ENCODE measurements at places on chromosomes 7 and 10.

DNA sequence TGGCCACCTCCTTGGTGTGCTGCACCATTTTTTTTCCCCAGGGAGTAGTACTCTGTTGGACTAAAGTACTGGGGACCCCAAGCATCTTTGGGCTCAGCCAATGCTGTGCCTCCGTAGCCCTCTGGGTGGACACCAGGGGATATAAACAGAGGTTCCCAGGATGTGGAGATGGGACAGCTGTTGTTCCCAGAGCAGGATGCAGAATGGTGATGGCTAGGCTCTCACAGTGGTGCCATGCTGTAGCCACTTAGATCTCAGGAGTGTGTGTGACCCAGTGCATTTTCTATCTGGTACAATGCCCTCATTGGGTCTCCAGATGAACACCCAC is 50.9 kb upstream of the SCIN start:
- DNase-seq: no peak

DNA sequence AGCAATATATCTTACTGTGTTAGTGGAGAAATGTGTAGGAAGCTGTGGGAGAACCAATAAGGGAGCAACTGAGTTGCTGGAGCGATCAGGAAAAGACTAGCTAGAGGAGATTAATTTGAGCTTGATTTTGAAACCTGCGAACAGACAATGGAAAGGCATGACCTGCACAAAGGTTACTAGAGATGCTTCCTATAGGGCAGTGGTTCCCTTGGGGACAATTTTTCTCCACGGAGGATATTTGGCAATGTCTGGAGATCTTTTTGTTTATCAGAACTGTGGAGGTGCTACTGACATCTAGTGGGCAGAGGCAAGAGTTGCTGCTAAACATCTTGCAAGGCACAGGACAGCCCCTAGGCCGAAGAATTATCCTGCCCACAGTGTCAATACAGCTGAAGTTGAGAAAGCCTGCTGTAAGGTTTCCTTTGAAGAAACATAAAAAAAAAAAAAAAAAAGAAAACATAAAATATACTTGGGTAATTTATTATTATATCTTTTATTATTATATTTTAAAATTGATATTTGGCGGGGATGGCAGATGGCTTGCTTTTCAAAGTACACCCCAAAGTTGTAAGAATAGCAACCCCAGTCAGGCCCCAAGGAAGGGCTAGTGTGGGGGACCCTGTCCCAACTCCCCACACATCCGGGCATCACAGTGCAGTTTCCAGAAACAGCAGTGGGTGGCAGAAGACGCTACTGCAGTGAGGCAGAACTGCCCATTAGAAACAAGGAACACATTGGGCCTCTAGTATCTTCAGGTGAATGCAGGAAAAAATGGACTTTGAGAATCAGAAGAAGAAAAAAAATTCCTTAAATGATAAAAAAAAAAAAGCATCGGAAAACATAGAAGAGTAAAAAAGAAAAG is 481.6 kb downstream of the SH2D4B start:
- DNase-seq: peak; percentile 13

GRCh38 chr7:158537516-158537882 is 50.1 kb downstream of the PTPRN2 start:
- no peak for DNase-seq

DNA sequence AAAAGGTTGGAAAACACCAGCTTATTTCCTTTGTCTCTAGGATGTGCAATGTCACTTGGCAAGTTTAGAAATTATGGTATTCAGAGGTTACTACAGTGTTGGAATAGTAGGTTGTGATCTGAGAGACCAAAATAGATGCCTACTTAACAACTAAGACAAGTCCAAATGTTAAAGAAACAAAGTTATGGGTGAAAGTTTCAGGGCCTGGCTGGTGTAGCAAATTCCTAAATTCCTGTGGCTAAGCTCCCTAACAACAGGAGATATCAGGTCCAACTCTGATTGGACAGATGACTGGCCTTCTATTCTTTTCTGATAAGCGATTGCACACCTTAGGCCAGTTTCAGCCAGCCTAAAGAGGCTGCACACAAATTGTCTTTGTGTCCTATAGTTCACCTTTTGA is 873.5 kb downstream of the REEP3 start:
- DNase-seq: no peak

DNA sequence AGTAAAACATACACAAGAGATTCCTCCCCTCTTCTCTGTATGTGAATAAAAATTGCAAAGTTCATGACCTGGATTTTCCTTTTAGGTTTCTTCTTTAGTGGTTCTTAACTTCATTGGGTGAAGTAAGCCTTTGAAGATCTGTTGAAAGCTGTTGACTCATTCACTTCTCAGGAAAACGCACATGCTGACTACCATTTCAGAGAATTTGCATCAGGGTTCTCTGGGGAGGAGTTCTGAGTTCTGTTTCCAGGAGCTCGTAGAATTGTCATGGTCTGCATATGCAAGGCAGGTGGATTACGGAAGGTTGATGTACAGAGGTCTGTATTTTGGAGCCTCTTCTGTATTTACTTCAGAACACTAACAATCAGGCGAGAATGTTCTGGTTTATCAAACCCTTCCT is 962 bp upstream of the SLC26A4 start:
- peak; percentile 72 for DNase-seq

DNA sequence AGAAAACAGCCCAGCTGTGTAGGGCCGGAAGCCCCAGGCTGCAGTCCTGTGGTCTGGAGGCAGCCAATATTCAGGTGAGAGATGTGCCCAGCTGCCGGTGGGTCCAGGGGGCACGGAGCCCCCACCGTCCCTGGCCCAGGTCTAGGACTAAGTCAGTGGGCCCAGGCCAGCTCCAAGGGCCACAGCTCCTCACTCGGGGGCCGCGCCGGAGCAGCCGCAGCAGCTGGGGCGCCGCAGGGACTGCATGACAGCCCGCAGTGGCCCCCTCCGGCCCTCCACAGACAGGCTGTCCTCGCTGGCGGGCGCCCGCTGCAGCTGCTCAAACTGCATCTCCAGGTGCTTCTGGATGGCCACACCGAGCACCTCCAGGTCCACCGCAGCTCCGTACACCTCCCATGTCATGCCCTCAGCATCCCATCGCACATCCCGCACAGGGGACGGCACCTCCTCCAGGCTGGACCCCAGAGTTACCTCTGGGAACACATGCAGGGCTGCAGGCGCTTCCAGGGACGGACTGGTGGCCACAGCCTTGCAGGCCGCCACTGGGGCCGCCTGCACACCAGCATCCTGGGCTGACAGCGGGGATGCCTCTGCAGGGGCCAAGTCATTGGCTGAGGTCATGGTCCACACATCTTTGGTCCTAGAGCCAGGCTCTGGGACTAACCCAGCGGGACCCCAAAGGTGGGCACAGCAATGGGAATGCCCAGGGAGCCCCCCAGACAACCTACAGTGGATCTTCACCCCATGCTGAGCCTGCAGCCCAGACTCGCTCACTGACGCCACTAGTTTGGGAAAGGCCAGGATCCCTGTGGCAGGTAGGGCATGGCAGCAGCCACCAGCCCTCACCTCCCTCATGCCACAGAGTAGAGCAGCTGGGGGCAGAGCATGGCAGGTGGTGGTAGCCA is 7.0 kb downstream of the GPRIN2 start:
- peak; percentile 2 for DNase-seq

- no peak for DNase-seq
Measured at GRCh38 chr7:39720586-39720985, 97.2 kb downstream of the RALA start.
